ENCODE measurements at places on chromosomes 2 and 18. TPM values are rescaled to one million over a fixed set of nuclear protein-coding genes. Genes with fewer than 3 reads are reported as not detected.

The OTOF gene
- not detected for total RNA-seq

The RNU2-63P gene
- 5.2 TPM for total RNA-seq

DNA sequence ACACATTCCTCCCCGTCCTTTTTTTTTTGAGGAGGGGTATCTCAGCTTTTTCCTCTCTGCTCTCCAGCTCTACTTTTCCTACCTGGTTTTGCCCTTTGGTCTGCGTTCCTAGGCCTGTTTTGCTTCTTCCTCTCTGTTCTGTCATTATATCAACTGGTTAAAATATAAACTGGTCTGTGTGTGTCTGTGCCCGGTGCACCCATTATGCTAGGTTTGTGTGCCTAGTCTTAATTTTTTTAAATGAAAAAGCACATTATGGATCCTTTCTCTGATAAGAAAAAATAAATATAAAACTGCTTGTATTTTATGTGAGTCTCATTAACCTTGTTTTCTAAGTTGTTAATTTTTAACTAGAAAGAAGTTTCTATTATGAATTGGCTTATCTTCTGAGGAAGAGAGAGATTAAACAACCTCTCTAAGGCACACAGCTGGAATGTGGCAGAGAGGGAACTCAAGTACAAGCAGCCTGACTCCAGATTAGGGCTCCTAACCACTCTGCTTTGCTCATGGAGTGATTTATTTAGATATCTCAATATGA is 17.4 kb downstream of the SLC38A11 start:
- no peak for ATAC-seq

DNA sequence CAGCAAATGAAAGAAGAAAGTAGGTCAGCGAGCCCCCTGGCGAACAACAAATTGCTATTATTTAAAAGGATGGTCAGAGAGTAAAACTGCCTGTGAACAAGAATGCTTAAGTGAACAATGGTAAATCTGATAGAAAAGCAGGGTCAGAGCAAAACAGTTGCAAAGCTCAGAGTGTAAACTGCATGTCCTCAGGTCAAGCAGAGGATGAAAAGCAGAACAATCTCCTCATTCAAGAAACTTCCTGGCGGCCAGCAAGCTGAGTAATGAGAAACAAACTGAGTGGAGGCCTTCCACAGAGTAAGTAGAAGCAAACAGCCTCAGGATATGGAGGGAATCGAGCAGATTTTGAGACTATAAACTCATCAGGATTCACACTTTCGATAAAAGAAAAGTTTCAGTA is 117.9 kb downstream of the PPP1R1C start:
- ATAC-seq, result no peak

GRCh38 chr2:43139501-43139900 is 86.9 kb downstream of the ZFP36L2 start:
- no peak for ATAC-seq

DNA sequence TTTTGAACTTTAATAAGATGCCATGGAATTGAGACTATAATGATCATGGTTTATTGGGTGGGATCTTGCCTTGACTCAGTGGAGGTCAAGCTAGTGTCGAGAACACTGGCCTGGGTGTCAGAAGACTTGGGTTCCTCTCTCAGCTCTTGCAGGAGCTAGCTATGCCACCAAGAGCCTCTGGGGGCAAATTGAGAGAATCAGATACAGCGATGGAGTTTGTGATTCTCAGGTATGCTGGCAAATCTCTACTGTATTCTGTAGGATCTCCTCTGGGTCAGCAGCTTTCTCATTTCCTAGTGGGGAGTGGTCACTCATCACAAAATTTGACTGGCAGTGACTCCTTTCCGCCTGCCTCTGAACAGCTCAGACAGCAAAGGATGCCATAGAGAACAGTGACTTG is 477.0 kb downstream of the RNF144A start:
- ATAC-seq, result no peak

GRCh38 chr18:58893388-58894099 is 28.9 kb downstream of the ZNF532 start:
- no peak for ATAC-seq

- ATAC-seq, result no peak
Measured at GRCh38 chr2:161269111-161269510, 39.1 kb upstream of the PSMD14 start.

DNA sequence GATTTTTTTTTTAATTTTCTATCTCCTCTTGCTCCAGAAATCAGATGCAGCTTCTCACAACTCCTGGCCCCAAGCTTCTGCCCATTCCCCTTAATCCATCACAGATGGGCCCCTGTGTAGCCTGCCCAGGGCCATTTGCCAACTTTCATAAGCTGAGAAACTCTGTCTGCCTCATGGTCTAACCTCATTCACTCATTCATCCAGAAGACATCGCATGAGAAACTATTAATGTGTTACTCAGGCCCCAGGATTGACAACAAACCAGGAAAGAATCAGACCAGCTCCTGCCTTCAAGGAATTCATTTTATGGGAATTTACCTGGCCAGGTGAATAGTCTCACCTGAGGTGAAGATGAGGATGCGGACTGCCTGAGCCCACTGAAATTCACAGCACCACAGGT is 35.0 kb downstream of the SLC14A2 start:
- no peak for ATAC-seq

Data from esophagus mucosa (tissue), 1 donor.